ENCODE measurements at places on chromosomes 6 and 20. TPM values are rescaled to one million over a fixed set of nuclear protein-coding genes. Genes with fewer than 3 reads are reported as not detected.

DNA sequence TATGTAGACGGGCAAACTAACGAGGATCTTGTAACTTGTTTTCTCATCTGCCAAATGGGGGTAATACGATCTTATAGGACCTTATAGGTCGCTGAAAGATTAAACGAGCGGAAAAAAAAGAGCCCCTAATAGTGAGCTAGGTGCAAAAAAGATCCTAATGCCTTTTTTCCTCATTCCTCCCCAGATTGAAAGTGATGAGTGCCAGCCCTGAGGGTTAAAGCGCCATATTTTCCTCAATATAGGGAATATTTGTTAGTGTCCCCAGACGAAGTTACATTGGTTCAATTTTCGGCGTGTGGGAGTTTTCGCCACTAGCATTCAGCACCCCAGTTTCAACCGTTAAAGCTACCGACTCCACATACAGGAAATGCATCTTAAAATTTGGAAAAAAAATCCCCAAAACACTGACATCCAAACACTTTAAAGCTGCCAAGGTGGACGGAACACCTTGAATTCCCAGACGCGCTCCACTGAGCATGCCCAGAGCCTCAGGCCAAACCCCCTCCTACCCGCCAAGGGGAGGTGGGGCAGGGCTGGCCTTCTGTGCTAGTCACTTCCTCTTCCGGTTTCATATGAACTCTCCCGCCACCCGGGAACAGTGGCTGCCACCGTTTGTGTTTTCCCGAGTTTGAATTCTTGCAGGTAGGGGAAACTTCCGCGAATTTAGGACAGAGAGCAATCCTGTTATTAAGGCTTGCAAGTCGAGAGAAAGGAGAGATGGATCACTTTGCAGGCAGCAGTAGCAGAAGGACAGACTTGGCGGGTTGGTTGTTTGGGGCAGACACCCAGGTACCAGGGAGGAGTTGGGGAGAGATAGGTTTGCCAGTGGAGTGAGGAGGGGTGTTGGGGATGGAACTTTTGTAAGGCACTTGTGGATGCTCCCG lies at the start of gene PRIM2:
Gene PRIM2 (plus strand): TSS at position 571 of the 884 bp plus-strand sequence. CDS start 816 bp downstream, outside the sequence.
- DNase-seq, result peak; percentile 91
- H3K27ac ChIP-seq, result peak within 1 kb of the TSS; percentile 95
- H3K4me1 ChIP-seq, result peaks cover 41% of the 10 kb centered on the region
- H3K36me3 ChIP-seq, result peaks cover 38% of the 10 kb centered on the region
- peak within 1 kb of the TSS; percentile 92 for H3K4me3 ChIP-seq
- H3K27me3 ChIP-seq, result peaks cover 9% of the 10 kb centered on the region

Gene EDN3
- not detected for total RNA-seq

Gene HCRTR2
- total RNA-seq, result not detected

GRCh38 chr6:111624401-111625098 lies 18.9 kb upstream of the TRAF3IP2 start:
- H3K36me3 ChIP-seq, result peaks cover 9% of the 10 kb centered on the region
- H3K27ac ChIP-seq, result no peak overlapping the region

Gene ITCH
- 83.6 TPM for total RNA-seq

DNA sequence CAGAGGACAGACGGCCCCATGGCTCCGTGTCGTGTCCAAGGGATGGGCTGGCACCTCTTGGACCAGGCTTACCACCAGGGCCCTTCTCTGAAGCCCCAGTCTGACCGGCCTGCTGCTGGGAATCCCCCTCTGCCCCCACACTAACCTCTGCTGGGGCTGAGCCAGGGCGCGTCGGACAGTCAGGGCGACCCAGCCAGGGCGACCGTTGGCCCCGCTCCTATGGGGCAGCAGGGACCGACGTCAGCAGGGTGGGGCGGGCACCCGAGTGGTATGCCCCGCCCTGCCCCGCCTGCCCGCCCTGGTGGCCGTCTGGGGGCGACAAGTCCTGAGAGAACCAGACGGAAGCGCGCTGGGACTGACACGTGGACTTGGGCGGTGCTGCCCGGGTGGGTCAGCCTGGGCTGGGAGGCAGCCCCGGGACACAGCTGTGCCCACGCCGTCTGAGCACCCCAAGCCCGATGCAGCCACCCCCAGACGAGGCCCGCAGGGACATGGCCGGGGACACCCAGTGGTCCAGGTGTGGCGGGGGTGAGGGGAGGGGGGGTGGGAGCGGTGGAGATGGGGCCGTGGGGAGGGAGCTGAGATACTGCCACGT lies at the start of gene SLC17A9:
Gene SLC17A9 (plus strand): TSS at position 337 of the 595 bp plus-strand sequence. CDS start 122 bp downstream, at position 459.
- peaks cover 17% of the 10 kb centered on the region for H3K4me1 ChIP-seq
- H3K4me3 ChIP-seq, result peak within 1 kb of the TSS; percentile 86

DNA sequence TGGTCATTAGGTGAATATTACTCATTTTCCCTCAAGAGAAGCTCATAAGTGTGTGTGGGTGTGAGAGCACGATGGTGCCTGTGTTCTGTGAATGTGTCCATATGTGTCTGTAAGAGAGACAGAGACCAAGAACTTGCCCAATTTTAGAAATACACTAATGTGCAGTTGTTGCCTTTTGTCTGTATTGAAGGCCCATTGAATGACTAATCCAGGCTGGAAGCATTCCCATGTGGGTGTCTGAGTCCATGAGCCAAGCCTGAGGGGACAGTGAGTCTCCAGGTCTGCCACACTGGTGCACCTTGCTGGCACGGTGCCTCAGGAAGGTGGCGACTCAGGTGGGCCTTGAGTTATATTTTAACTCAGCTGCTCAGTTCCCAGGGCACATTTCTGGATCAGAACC lies 25.5 kb upstream of the ASXL1 start:
- H3K36me3 ChIP-seq, result peaks cover 12% of the 10 kb centered on the region
- DNase-seq, result no peak
- H3K27ac ChIP-seq, result peak overlapping the region; percentile 73
- H3K27me3 ChIP-seq, result no peaks in the 10 kb centered on the region
- peaks cover 24% of the 10 kb centered on the region for H3K4me1 ChIP-seq

GRCh38 chr6:144530118-144530517 lies 245.0 kb downstream of the UTRN start:
- no peak overlapping the region for H3K27ac ChIP-seq
- H3K4me1 ChIP-seq, result peaks cover 32% of the 10 kb centered on the region
- peaks cover 54% of the 10 kb centered on the region for H3K36me3 ChIP-seq
- DNase-seq, result no peak
